NCI-H1105 (cell line): ENCODE measurements at places on chromosomes 12 and 14.
A peak's percentile ranks its signal among the peaks of the same experiment; 100 is the strongest.

- no peak for DNase-seq
Observed at GRCh38 chr14:104169699-104170479, 31.5 kb downstream of the KIF26A start.

- no peak for DNase-seq
Observed at GRCh38 chr12:9808504-9808903, 18.8 kb upstream of the KLRF1 start.

DNA sequence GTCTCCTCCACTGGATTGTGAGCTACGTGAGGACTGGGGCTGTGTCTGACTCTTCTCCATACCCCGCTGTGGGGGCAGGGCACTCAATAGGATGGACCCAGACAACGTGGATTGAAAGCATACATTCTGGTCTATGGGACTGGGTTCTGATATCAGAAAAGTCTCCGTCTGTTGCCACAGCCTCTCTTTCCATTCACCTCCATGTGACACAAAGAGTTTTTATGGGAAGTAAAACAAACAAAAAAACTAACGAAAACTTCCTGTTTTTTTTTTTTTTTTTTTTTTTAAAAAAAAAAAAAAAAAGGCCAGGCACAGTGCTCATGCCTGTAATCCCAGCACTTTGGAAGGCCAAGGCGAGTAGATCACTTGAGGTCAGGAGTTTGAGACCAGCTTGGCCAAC lies 44.7 kb downstream of the SLC8A3 start:
- DNase-seq: no peak

DNA sequence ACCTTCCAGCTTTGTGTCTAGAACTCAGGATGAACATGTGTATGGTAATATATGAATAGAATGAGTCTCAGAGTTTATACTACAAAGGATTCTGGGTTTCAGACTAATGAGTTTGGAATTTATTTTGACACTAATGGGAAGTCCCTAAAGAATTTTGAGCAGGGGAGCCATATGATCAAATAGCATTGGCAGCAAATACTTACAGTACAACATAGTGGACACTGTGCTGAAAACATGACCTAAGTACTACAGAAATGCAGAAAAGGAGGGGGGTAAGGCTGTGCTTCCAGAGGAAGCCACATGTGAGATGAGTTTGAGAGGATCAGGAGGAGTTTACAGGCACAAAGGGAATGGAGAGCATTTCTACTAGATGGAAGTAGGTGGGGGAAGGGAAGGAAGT lies 225.8 kb downstream of the C12orf42 start:
- DNase-seq: no peak

- DNase-seq: no peak
Observed at GRCh38 chr14:36167431-36167830, 9.1 kb downstream of the PTCSC3 start.

GRCh38 chr14:81613341-81614045 lies 79.8 kb upstream of the SEL1L start:
- no peak for DNase-seq

DNA sequence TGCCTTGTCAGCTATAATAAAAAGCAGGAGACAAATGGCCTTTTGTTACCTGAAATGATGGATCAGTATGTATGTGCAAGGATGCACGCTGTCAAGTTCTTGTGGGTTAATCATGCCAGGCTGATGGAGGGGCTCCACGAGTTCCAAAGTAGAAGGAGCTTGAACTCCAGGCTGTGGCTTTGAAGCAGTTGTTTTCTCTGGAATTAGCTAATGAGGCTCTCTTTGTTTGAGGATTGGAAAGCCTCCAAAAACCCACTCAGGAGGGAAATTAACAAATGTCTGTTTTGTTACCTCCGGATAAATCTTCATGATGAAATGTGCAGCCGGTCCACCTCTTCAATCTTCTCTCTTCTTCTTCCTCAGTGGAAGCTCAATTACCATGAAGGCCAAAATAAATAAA lies 605.5 kb downstream of the DIO2 start:
- DNase-seq: peak; percentile 96

- DNase-seq: no peak
Observed at GRCh38 chr12:7497661-7498060, 5.9 kb downstream of the CD163 start.

DNA sequence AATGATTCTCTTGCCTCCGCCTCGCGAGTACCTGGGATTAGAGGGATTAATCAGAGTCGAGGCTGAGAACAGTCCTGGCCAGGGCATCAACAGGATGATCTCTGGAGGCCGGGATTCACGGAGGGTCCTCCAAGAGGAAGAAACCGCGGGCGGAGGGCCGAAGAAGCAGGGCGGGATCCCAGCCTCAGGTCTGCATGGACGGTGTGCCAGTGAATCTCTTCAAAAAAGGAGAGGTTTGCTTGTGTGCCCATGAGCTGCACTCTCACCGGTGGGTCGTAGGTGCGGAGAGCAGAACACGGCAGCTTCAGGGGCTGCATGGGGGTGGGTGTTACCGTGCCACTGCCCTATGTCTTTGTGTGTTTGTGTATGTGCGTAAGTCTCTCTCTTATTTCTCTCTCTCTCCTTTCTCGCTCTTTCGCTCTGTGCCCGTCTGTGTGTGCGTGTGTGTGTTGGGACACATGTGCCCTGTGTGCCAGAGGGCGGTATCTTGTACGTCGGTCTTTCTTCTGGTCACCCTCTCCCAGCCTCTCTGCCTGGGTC lies 768.2 kb upstream of the ALG10B start:
- no peak for DNase-seq

DNA sequence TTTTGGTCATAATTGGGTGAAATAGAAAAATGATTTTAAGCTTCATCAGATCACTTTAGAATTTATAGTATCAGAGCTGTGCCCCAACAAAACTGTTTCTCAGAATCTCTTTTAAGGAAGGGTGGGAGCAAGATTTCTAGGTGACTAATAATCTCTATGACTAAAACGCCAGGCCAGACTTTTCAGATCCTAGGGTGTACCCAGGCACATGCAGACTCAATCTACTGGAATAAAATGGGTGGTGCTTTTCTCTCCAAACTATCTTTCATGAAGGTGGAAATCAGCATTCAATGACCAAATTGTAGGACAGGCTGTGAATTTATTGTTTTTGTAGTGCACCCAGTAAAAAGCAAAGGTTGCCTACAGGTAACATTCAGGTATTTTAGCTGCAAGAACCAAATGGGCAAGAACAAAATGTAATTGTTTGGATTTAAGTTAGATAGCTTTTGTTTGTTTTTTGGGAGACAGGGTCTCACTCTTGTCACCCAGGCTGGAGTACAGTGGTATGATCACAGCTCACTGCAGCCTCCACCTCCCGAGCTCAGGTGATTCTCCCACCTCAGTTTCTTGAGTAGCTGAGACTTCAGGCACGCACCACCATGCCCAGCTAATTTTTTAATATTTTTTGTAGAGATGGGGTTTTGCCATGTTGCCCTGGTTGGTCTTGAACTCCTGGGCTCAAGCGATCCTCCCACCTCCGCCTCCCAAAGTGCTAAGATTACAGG lies 49.5 kb downstream of the PPP2R5C start:
- DNase-seq: no peak

DNA sequence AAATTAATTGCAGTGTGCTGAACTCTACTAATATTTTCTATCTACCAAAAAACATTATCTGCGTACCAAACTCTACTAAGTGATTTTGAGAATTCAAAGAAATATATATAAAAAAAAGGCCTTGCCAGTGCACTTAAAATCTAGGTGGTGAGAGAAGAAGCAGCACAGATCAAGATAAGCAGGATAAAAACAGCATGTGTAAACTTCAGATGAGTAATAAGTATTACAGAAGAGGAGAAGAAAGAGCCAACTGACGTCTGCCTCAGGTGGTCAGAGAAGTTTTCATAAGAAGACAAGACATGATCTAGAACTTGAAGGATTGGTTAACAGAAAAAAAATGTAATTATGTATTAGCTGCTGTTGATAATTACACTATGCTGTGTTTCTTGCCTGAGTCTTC lies 166.4 kb downstream of the DUSP6 start:
- no peak for DNase-seq

GRCh38 chr12:93612776-93613175 lies 40.3 kb downstream of the SOCS2 start:
- DNase-seq: no peak
